ENCODE measurements at places on chromosomes 4 and X.

DNA sequence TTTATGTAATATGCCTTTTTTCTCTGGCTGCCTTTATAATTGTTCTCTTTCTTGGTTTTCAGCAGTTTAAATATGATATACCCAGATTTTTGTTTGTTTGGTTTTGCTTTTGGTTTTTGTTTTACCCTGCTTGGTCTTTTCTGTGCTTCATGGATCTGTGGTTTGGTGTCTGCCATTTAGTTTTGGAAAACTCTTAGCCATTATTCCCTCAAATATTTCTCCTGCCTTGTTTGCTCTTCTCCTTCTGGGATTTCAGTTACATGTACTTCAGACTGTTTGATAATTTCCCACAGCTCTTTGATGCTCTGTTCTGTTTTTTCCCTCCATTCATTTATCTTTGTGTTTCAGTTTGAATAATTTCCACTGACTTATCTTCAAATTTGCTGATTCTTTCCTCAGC lies 223.1 kb upstream of the BCOR start:
- DNase-seq, result no peak

DNA sequence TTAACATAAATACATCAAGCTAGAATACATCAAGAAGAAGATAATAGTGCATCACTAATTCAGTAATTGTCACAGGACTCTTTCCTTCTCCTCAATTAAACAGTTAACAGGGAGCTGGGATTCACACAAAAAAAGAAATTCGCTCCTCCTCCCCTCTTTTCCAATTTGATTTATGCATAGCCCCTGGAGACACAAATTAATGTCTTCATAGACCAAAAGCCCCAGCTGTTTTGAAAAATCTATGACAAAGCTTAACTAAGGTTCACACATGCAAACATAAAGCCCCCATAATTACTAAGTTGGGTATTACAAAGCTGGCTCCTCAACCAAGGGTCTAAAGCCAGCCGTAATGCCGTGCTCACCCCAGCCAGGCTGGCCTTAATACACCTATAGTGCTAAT lies 61.2 kb downstream of the ENOX2 start:
- no peak for DNase-seq

GRCh38 chr4:152677117-152677516 lies 2.7 kb downstream of the TMEM154 start:
- DNase-seq, result no peak

GRCh38 chr4:70195425-70195824 lies at the start of gene ODAM:
Gene ODAM (plus strand): TSS chr4:70195725. CDS start chr4:70196544, 819 bp downstream.
- no peak for DNase-seq

GRCh38 chr4:94014484-94015136 lies 186.1 kb downstream of the ATOH1 start:
- no peak for DNase-seq

DNA sequence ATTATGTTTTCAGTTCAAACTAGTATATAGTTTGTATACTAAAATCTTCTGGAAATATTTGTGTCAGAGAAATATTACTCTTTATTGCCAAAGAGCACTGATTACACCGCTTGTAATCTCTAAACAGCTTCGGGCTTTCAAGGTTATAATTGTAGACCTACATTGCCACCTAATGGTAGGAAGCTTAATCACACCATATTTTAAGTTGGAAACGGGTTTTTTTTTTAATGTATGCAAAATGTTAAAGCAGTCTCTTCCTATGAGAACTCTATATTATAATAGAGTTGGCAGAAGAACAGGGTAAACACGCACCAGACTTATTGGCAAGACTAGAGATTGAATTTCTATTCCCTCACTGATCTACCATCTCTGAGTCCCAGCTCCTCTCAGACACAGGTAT lies 19.5 kb upstream of the NFXL1 start:
- DNase-seq, result no peak

- DNase-seq, result no peak
These were observed 25.6 kb upstream of the MXD4 start for GRCh38 chr4:2287594-2287915.

DNA sequence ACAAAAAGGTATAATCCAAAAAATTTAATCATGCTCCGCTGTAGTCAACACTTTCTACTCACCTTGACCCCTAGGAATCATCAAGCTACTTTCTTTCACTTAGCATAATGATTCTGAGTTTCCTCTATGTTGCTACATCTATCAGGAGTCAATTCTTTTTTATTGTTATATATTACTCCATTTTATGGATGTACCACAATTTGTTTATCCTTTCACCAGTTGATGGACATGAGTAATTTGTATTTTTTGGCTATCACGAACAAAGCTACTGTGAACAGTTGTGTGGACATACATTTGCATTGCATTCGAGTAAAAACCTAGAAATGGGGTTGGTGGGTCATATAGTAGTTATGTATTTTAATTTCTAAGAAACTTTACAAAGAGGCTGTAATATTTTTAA lies 102.9 kb downstream of the PRSS12 start:
- no peak for DNase-seq

DNA sequence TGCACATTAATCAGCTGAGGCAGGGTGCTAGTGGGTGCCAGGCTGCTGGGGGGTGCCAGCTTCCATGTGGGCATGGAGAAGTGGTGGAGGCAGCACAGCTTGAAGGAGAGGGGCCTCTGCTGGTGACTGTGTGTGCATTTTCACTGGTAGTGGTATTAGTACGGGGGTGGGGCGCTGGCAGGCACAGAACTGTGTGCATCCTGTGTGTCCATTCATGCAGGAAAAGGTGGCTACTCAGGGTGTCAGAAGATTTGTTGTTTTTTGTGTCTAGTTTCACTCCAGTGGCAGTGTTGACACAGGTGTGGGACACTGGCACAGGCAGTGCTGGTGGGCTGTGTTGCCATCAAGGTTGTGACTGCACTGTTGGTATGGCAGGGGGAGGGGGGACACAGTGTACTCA lies 1303.6 kb downstream of the FAM133A start:
- DNase-seq, result no peak

DNA sequence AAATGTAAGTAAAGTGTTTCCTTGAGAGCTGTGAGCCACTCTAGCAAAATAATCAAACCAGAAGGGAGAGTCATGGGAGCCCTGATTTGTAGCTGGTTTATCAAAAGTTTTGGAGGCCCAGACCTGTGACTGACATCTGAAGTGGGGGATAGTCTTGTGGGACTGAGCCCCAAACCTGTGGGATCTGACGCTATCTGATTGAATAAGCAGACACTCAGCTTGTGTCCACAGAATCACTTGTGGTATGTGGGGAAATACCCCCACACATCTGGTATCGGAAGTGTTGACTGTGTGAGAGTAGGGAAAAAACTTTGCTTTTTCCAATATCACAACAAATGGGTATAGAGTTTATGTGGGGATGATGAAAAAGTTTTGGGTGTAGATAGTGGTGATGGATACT lies 35.4 kb downstream of the FUNDC1 start:
- peak; percentile 20 for DNase-seq

DNA sequence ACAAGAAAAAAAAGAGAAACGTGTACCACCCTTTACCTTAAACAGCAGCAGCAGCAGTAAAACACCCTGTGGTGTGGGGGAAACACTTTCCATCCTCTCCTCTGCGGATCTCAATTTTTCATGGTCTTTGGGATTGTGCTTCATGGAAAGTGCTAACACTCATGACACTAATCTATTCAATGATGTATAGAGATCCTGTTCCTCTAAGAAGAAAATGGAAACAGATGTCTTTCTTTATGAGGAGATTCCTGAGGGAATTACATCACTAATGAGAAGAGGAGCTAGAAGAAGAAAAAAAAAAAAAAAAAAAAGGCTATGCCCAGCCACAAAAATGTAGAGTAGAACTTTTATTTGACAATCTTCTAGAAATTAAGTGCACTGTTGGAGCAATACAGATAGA lies 62.9 kb upstream of the NDST3 start:
- DNase-seq, result no peak

DNA sequence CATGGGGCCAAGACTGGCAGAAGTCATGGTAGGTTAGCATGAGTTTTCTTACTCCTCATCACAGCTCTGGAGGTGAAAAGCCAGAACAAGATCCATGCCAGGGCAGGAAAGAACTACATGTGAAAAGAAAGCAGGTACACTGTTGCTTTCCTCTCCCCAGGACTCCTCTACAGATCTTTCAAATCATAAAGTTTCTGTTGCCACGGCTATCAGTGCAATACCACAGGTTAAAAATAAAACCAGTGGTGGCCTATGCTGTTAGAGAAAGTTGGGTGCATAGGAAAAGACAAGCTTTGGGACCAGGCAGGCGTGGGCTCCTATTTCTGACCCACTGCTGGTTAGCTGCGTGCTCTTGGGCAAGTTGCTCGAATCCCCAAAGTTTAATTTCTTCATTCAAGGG lies 81.4 kb downstream of the SH3RF1 start:
- no peak for DNase-seq

DNA sequence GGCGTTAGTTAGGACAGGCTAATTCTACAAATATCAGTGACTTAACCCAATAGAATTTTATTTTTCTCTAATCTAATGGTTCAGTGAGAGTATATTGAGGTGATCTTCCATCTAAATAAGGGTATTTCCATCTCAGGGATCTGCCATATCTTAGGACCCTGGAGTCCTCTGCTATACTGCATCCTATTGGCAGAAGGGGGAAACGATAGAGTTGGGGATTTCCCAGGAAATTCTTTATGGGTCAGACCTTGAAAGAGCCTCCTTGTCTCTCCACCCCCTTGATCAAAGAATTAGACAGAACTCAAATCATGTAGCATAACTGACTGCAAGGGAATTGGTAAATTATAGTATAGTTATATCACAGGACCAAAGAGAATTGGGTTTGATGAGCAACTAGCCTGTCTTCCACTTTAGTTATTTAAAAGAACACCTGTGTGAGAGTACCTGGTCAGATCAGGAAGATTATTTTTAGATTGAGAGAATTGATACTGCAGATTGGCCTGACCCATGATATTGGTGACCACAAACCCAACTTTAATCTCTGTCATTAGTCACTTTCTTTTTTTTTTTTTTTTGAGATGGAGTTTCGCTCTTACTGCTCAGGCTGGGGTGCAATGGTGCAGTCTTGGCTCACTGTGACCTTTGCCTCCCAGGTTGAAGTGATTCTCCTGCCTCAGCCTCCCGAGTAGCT lies 25.6 kb downstream of the SMARCA5 start:
- no peak for DNase-seq

DNA sequence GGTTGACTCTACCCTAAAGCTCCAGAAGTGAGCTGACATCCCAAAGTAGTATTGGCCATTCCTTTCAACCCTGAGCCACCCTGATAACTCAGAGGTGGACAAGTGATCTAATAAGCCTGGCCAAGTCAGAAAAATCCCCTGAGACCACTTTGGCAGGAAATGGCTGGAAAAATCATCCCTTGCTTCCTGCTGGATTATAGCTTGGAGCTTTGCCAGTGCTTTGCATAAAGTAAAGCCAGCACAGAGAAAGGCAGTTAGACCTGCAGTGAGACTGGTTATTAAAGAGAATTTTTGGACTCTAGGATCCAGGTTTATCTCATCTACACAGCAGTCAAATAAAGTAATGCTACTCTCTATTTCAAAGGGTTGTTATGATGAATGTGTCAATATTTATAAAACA lies 6.4 kb downstream of the CXCL3 start:
- no peak for DNase-seq

GRCh38 chrX:117895418-117895817 lies 221.2 kb downstream of the KLHL13 start:
- no peak for DNase-seq

DNA sequence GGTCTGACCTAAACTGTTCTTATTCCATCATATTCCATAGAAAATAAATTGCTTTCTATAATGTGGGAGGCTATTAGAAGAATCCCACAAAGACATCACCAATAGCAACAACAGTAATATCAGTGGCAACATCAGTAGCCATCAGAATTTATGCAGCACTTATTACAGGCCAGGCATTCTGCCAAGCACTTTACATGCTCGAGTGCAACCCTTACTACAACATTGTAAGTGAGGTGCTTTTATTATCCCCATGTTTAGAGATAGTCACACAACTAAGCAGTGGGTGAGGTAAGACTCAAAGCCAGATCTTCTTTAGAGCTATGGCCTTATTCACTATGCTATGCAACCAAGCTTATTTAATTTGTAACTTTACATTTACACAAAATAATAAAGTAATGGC lies 317.1 kb upstream of the BMP3 start:
- no peak for DNase-seq

DNA sequence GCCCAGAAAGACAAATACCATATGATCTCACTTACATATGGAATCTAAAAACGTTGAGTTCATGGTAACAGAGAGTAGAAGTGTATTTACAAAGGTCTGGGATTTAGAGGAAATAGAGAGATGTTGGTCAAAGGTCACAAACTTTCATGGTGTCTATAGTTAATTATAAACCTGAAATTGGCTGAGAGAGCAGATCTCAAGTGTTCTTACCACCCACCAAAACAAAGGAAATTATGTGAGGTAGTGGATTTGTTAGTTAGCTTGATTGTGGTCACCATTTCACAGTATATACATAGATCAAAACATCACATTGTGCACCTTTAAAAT lies 186.8 kb downstream of the NWD2 start:
- no peak for DNase-seq

- no peak for DNase-seq
These were observed 21.8 kb downstream of the RNF212 start for GRCh38 chr4:1091561-1091995.

DNA sequence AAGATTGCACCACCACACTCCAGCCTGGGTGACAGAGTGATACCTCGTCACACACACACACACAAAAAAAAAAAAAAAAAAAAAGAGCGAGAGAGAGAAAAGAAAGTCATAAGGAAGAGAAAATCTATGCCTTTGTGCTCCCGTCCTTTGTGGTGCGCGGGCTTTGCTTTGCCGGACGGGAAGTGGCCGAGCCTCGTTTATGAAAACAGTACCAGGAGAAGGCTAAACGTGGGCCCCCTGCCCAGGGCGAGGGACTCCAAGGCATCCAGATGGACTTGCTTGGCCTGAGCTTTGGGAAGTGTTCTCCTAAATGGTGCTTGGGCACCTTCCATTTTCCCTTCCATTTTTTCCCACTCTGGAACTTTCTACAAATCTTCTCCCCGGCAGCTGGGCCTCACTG lies 109.3 kb upstream of the LRPAP1 start:
- no peak for DNase-seq

- DNase-seq, result no peak
These were observed 29.4 kb downstream of the CTBP1 start for GRCh38 chr4:1219566-1219950.

DNA sequence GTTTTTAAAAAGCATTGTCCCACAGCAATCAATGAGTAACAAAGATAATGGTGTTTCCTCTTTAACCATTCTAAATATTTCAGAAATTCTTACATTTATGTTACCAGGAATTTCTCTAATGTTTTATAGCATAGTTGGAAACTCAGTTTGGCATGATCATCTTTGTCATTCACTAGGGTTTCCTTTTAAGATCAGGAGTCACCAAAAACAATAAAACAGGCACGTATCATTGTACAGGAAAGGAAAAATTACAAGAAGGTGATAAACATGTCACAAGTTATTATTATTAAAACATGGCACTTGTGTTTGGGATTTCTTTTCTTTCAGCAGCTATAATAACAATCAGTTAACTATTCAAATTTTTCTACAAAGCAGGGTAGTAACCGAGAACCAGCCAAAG lies 84.0 kb downstream of the SLC10A7 start:
- DNase-seq, result no peak

All from stimulated activated naive CD8-positive, alpha-beta T cell treated with anti-CD3 and anti-CD28 coated beads, Interleukin-15, amount 100 ng/mL, for 72 hours (primary cell).